ENCODE measurements at places on chromosomes 5 and 9.

DNA sequence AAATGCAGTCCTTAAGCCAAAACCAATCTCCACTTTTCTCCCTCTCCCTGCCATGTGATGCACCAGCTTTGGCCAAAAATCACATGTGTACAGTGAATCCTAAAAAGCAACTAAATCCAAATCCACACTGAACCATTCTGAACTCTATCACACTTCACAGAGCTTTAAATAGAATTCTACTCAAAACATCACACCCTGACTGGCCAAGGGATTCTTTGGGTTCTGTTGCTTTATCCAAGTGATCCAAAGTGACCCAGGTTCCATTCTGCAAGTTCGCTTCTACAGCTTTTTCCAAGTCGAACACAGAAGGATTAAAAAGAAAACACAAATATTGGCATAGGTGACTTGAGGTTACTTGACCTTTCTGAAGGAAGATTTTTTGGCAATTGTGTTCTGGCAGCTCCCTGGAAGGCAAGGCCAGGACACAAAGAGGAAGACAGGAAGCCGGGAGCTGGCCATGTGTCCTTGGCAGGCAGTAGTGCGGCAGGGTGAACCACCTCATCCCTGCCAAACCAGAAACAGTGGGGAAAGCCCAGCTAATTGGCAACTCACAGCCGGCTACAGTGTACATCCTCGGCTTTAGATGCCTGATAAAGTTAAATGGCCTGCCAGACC, 115.0 kb downstream of the NFIB start:
- DNase-seq = no peak

DNA sequence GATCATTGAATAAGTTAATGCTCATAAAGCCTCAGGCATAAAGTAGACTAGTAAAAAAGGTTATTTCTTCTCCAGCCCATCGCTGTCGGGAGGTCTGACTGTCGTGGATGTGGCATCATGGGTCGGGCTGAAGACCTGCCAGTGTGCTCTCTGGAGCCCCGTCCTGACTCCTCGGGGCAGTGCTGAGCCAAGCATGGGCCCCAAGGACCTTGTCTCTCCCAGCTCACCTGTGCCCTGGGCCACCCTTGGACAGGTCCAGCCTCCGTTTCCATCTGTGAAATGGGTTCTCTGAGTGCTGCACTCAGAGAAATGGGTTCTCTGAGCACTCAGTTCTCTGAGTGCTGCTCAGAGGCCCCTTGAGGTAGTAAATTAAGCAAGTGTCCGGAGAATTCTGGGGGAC, 269.0 kb downstream of the GADD45G start:
- no peak for DNase-seq

DNA sequence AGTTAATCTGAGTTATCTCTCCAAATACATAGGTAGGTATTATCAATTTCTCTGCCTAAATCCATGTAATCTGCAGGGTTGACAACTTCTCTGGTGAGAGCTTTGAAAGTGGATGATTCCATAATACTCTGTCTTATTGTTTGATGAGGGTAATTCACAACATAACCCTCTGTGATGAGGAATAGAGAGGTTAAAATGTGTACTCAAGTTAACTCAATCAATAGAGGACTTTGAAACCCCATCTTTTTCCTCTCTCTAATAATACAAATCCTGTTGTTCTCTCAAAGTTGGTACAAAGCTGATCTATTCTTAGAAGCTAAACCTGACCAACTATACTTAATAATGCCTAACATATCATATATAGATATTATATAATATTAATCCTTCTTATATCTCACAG, 100.1 kb downstream of the PLPPR1 start:
- no peak for DNase-seq

- no peak for DNase-seq
These were observed 65.3 kb downstream of the MARCHF3 start for GRCh38 chr5:126965061-126965475.

GRCh38 chr9:73437758-73438157, 286.1 kb downstream of the ANXA1 start:
- DNase-seq = no peak

DNA sequence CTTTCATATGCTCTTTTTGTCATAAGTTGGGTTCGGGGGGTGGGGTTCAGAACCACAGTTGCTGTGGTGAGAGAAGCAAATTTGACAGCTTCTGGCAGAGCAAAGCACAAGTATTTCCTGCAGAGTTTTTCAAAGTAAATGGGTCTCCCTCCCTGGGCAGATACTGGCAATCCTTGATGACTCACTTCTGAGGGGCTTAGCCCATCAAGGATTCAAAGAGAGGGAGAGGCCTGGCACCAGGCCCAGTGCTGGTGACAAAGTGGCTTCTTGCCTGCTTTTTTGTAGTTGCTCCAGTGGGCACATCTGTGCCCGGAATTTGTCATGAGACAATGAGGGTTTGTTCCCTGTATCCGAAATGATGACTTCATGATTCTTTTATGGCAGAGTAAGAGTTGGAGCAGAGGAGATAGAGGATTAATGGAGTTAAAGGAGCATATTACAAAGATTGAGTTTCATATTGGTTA, 46.6 kb upstream of the TNC start:
- no peak for DNase-seq

- DNase-seq = no peak
These were observed 509.4 kb upstream of the SEMA6A start for GRCh38 chr5:117084067-117084466.

DNA sequence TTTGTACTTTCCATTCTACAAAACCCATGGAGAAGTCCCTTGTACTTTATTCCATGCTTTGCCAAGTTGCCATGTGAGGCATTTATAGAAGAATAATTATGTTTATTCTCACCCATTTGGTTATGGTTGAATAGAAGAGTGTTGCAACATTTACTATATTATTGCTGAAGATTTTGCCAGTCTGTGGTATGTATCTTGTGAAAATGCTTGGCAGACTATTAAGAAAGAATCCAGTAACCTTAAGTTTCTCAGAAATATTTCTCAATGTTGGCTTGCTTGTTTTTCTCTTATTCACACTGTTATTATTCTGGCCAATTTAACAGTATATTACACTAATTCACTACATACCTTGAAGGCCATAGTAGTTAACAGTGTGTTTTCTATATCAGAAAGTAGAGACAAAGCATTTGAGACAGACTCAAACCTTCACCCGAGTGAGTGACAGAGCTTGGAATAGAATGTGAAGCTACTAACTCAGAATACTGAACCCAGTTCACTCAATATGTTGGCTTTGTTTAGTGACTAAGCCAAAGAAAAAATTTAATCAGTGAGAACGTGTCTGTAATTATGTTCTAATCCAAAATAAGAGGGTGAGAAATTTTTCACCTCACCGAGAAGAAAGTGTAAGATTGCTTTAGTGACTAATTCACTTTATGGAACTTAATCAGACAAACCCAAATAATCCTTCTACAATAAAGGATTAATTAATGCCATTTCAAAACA, 184.4 kb downstream of the CWC27 start:
- no peak for DNase-seq

DNA sequence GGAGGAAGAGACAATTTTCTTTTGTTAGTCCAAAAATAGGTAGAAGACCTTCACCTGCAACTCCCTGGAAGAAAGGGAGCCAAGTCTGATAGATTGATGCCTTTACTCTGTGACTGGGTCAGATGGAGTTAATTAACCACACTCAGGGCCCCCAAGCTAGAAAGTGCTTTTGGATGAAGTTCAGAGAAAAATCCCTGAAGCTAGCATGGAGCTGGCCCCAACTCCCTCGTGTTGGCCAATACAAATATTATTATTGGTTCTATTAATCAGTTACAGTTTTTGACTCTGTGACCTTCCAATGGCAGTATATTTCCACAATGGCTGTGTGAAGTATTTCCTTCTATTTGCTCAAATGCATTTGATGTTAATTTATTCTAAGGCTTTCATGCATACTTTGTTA, 1753.5 kb downstream of the EFNA5 start:
- DNase-seq = no peak

DNA sequence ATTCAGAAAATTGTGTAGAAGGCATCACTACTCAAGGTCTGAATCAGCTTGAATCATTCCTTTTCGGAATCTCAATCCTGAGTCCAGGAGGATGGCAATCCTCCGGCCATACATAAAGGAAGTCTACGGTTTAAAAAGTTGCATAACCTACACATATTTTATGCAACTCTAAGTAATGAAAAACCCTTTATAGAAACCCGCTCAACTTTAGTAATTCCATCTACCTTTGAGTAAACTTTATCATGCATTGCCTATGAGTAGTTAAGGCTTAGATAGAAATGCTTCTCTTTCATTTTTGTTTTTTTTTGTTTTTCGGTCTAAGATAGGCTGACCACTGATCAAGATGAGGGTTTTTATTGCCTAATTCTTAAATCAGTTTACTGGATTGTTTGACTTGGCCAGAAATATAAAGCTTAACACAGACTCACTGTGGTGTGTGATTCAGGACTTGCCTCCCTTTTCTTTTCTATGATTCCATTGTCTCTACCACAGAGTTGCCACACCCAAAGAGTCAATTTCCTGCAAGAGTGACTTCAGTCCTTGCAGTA, 85.0 kb downstream of the LURAP1L start:
- DNase-seq = no peak

- DNase-seq = no peak
These were observed 19.1 kb upstream of the SLC9A3 start for GRCh38 chr5:543351-543750.

GRCh38 chr9:21135736-21136135, 5.9 kb downstream of the IFNW1 start:
- DNase-seq = no peak

DNA sequence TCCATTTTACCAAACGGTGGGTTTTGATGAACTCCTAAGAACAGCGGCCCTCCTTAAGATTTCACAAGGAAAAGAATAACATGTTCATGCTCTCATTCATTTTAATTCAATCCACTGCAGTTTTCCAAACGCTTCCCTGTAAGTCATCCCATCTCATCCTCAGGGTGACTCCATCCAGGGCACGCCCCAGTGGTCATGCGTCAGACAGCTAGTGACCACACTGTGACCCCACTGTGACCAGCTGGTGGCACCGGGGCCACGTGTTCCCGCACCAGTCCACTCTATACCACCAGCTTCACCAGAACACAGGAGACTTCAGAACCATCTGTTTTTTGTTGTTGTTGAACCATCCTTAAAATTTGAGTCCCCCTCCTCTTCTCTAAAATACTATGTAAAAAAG, 14.3 kb downstream of the ATPSCKMT start:
- DNase-seq = no peak

DNA sequence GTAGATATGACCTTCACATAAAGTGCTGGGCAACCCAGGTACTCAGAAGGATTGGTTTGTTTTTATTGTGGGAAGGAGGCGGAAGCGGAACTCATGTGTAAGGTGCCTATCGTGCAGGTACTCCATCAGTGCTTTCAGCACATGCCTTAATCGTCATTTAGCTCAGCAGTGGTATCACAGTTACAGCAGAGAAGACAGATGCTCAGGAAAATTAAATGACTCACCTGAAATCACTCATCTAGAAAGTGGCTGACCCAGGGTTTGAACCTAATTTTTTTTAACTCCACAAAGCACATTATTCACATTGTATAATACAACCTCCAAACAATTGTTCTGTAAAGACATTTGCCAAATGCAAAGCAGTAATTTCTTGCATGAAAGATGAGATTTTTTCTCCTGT, 2.2 kb downstream of the C5orf46 start:
- DNase-seq = no peak

- DNase-seq = no peak
These were observed 73.4 kb downstream of the SGCD start for GRCh38 chr5:156400231-156400986.

- peak; percentile 34 for DNase-seq
These were observed 107.7 kb downstream of the TENT4A start for GRCh38 chr5:6820851-6821479.

DNA sequence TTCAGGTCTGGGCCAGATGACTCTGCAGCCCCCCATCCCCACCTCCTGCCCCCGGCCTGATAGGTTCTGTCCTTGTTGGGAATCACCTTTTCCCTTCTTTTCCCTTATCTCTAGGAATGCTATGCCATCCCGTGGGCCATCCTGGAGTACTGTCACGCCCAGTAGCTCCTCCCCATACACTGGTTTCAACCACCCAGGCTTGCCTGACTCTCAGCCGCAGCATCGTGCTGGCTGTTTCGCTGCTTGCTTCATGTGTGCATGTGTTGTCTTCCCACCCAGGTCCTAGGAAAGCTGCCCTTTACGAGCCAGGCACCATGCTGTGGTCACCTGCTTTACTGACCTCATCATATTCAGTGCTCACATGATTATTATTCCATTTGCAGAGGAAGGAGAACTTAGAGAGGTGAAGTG, 71.8 kb downstream of the ANGPTL2 start:
- no peak for DNase-seq

GRCh38 chr9:81890104-81890503, 38.1 kb upstream of the SPATA31D4 start:
- no peak for DNase-seq

DNA sequence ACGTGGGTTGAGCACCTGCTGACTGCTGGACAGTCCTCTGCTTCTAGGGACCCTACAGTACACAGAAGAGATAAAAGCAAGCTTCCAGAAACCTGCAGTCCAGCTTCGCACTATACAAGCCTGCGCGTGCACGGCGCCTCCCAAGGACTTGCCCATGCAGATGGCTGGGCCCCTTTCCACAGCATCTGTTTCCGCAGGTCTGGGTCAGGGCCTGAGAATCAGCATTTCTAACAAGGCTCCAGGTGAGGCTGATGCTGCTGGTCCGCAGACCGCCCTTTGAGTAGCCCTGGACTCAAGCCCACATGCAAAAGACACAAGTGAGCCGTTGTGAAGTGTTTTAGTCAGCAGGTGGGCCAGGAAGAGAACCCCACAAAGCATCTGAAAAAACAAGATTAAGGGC, 133.1 kb downstream of the HSD17B3 start:
- no peak for DNase-seq

DNA sequence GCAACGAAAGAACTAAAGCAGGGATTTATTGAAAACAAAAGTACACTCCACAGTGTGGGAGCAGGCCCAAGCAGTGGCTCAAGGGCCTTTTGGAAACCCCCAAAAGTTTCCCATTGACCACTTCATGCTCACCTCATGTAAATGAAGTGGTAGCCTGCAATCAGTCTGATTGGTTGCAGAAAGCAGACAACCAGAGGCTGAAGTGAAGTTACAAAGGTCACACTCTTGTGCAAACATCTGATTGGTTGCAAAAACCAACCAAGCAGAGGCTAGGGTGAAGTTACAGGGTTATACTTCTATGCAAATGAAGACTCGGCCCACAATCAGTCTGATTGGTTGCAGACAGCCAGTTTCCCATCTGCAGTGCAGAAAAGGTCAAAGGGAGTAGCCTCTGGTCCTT, 258.0 kb downstream of the YTHDC2 start:
- no peak for DNase-seq

DNA sequence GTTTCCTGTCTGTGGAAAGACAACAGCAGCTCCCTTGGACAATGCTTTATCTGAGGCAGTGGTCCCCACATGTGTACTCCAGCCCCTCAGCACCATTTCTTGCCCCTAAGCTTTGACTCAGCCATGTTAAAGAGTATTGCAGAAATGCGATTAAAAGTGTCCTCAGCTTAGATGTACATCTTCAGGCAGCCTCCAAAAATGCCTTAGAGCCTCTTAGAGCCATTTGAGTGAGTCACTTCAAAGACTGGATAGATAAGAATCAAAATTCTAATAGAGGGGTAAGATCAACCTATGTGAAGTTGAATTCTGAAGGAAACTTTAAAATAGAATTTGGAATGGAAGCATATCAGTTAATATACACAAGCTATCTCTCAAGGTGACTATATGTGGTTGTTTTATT, 296.3 kb downstream of the ADAMTS6 start:
- no peak for DNase-seq

- no peak for DNase-seq
These were observed 35.8 kb downstream of the HACD4 start for GRCh38 chr9:20995616-20996015.

- no peak for DNase-seq
These were observed 39.0 kb downstream of the RIGI start for GRCh38 chr9:32486839-32487562.

Measured in stimulated activated CD4-positive, alpha-beta T cell treated with anti-CD3 and anti-CD28 coated beads, Interleukin-12 subunit alpha, Interleukin-12 subunit beta, amount 100 ng/mL, for 48 hours (primary cell).